ENCODE measurements at places on chromosomes 7 and 10.
A peak's percentile ranks its signal among the peaks of the same experiment; 100 is the strongest.

GRCh38 chr10:126165874-126166273 is 222.4 kb downstream of the ADAM12 start:
- DNase-seq = no peak

- DNase-seq = no peak
Observed at GRCh38 chr7:103446049-103446520, at the start of gene SLC26A5. SLC26A5 (minus strand) TSS chr7:103446207; CDS start chr7:103421514, 24,693 bp downstream.

DNA sequence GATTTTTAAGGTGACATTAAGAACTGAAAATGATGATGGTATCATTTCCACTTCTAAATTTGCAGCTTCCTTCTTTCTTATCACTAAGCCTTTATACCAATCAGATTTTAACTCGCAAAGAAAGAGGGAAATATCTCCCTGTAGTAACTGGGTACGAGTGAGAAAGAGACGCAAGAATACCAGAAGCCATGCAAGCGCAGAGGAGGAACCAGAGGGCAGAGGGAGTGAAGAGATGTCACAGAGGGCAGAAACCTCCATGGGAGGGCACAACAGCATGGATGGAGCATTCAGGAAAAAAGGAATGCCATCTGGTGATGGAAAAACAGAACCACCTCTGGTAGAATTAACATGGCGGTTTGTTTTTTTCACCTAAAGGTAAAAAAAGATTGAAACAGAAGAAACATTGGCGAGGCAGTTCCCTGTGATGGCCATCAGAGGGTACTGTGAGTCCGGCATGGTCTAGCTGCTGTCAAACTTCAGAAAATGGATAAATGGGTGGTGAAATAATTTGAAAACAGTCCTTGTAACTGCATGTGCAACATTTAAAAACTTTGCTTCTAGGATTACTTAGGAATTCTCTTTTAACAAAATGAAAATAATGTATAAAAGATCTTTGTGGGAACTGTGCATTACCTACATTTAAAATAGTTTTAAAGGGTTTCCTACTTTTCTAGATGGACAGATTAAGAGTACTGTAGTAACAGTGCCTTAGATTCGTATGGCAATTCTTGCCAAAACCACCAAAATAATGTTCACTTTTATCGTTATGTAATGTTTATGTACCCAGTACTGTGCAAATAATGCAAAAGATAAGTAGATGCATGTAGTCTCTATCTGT is 91.8 kb downstream of the ARHGAP12 start:
- no peak for DNase-seq

DNA sequence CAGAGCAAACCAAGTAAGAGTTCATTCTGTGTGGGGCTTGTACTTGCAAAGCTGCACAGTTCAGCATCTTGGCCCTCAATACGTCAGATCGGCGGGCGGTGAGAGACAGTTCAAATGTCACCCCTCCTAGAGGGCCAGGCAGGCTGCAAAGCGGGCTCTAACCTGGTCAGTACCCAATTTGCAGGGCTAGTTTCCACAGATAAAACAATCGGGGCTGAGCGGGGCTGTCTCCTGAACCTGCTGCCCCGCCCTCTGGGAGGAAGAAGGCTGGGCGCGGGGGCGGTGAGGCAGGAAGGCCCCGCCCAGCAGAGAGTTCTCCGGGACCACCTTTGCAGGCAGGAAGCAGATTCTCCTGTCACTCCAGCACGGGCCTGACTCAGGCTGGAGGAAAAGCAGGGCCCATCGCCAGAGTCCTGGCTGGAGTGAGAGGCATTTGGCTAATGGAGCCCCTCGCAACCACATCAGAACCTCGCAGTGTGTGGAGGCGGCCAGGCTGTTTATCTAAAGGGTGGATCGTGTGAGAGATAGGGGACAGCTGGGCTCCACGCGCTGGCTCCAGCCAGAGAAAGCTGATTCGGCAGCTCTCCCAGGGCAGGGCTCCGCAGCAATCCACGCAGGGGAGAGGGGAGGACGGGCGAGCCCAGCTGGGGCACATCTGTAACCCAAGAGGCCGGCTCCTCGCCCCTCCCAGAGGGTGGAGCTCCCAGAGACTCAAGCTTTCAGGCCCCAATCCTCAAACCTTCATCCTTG is 83.1 kb downstream of the SH3PXD2A start:
- DNase-seq = peak; percentile 24
